ENCODE measurements at places on chromosomes 6 and 20.

DNA sequence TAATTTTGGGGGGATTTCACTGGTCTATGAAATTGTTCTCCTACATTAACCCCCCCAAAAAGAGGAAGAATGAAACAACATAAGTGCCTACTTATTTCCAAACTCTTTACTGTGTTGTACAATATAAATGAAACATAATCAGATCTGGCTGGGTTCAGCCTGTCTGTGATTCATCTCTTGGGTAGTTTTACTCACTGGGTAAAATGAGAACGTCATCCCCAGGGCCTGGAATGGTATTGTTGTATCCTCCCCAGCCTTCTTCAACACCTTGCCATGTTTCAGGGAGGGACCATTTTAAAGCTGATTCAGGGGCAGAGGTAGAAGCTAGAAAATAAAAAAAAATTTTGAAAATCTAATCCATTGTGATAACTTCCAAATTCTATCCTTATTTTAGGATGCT is 256.7 kb downstream of the PKHD1 start:
- no peak overlapping the region for H3K4me3 ChIP-seq
- no peak for DNase-seq
- H3K27ac ChIP-seq: no peak overlapping the region
- H3K27me3 ChIP-seq: no peaks in the 10 kb centered on the region
- H3K36me3 ChIP-seq: no peaks in the 10 kb centered on the region
- no peaks in the 10 kb centered on the region for H3K4me1 ChIP-seq

DNA sequence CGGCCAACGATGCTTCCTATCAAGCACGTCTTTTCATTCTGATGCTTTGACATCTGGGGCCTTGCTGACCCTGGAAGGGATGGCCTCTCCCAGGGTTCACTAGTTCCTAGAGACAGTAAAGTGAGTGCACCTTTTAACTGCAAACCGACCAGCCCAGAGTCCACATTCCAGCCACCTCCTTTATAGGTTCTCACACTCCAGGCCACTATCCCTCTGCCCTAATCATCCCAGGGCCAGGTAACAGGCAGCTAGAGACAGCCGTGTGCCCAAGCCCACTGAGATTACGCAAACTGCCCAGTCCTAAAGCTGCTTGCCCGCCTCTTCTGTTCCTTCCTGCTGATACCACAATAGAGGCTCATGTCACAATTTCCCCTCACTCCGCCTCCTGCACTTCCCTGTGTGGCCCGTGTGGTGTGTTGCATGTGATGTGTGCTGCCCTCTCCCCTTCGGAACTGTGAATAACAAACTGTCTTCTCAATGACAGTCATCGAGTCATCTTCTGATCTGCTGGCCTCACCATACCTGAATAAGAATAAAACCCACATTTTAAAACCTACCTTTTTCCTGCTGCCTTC is 123.7 kb upstream of the EXOC2 start:
- DNase-seq: no peak
- no peak overlapping the region for H3K27ac ChIP-seq

- no peaks in the 10 kb centered on the region for H3K27me3 ChIP-seq
- H3K4me3 ChIP-seq: no peak overlapping the region
- no peaks in the 10 kb centered on the region for H3K4me1 ChIP-seq
- no peak for DNase-seq
These were observed 42.7 kb upstream of the SLC22A2 start for GRCh38 chr6:160301339-160301738.

GRCh38 chr20:2314759-2315439 is 19.1 kb downstream of the TGM3 start:
- no peak overlapping the region for H3K27ac ChIP-seq
- peaks cover 5% of the 10 kb centered on the region for H3K27me3 ChIP-seq

DNA sequence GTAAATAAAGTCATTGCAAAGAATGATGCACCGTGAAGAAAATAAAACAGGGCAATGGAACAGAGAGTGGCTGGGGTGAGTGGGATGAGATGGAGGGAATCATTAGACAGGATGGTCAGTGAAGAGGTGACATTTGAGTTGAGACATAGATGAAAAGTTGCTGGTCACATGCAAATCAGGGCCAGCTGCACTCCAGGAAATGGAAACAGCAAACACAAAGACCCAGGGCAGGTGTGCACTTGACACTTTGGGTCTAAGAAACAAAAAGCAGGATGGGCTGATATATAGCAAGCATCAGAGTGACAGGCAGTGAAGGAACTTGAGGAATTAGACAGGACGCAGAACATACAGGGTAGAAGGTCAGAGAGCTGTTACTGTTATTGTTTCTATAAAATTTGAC is 171.5 kb upstream of the RIPOR2 start:
- H3K27ac ChIP-seq: no peak overlapping the region
- peaks cover 27% of the 10 kb centered on the region for H3K36me3 ChIP-seq
- no peak for DNase-seq
- H3K4me1 ChIP-seq: peaks cover 6% of the 10 kb centered on the region
- no peak overlapping the region for H3K4me3 ChIP-seq

DNA sequence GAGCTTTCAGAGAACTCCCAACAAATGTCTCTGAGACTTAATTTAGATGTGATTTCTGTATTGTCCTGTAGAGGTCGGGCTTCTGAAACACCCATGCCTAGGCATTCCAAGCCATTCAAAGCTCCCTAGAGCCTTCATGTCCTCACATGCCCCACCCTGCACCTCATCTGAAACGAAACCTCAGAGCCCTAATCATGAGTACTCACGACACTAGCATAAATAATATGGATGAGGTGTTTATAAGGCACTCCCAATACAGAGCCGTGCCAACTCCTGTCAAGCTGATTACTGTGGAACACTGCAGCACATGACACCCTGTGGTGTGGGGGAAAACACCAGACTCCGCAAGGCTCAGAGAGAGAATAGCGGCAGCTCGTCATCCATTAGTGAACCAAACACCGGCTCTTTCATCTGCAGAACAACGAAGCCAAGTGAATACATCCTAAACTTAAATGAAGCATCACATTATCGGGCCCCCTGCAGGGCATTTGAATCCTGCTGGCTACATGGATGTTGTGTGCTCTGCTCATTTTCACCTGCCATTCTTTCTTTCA is 83.8 kb downstream of the FNDC1 start:
- DNase-seq: peak; percentile 2
- no peak overlapping the region for H3K4me3 ChIP-seq
- no peaks in the 10 kb centered on the region for H3K27me3 ChIP-seq
- no peak overlapping the region for H3K27ac ChIP-seq
- no peaks in the 10 kb centered on the region for H3K36me3 ChIP-seq

DNA sequence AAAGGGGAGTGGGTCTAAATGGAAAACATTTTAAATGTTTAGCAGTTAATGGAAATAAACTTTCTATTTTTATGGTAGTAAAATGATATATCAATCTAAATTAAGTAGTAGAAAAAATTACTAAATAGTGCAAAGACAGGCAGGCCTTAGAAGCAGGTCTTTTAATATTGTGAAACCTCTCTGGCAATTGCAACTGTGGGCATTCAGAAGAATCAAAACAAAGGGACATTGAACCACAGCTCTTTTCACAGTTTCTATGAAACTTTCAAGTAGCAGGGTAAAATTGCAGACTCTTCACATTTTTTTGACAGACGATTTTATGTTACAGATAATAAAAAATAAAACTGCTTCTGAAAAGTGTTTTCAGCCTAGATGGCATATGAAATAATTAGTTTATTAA is 533.7 kb downstream of the BCKDHB start:
- no peaks in the 10 kb centered on the region for H3K4me1 ChIP-seq
- no peaks in the 10 kb centered on the region for H3K27me3 ChIP-seq
- H3K36me3 ChIP-seq: no peaks in the 10 kb centered on the region
- H3K27ac ChIP-seq: no peak overlapping the region

DNA sequence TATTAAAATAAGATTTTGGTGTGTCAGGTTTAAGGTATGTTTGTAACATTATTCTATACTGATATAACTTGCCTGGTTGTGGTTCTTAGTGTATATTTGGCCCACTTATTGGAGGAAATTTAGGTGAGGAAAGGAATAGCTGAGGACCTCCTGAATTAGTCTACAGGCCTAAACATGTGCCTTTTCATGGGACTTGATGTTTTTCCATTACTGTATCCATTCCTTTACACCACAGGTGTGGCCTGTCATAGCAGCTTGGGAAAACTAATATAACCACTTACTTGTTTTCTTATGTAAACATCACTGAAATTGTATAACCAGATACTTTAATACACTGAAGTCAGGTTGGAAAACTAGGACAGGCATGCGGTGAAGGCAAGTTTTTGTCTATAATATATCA is 27.6 kb downstream of the BCKDHB start:
- no peak overlapping the region for H3K27ac ChIP-seq
- no peak for DNase-seq
- H3K4me3 ChIP-seq: no peak overlapping the region
- H3K36me3 ChIP-seq: no peaks in the 10 kb centered on the region
- H3K27me3 ChIP-seq: no peaks in the 10 kb centered on the region

- H3K4me3 ChIP-seq: no peak overlapping the region
- no peaks in the 10 kb centered on the region for H3K36me3 ChIP-seq
- no peak for DNase-seq
These were observed 69.1 kb upstream of the FLRT3 start for GRCh38 chr20:14406495-14406894.

- H3K27ac ChIP-seq: no peak overlapping the region
- DNase-seq: no peak
- H3K36me3 ChIP-seq: no peaks in the 10 kb centered on the region
- no peaks in the 10 kb centered on the region for H3K27me3 ChIP-seq
These were observed 23.1 kb downstream of the LBP start for GRCh38 chr20:38369389-38369788.

DNA sequence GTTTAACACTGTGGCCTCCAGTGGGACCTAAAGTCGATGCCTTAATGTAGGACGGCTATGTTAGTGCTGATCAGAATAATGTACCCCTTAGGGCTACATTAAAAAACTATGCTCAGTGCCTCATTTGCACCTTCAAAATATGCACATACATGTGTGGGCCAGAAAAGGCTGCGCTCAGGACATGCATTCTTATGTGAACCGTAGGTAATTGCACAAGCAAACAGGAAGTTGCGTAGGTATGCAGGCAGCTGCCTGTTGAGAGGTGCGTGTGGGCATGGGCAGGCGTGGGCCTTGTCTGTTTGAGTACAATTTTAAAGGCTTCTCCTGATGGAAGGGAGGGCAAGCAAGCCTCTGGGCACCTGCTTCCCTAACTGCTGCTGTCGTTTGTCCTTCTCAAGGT is 116.2 kb upstream of the JAG1 start:
- H3K4me1 ChIP-seq: no peaks in the 10 kb centered on the region
- no peak for DNase-seq
- H3K4me3 ChIP-seq: no peak overlapping the region

GRCh38 chr6:10350720-10351119 is 64.2 kb downstream of the TFAP2A start:
- no peaks in the 10 kb centered on the region for H3K36me3 ChIP-seq
- no peaks in the 10 kb centered on the region for H3K27me3 ChIP-seq
- H3K4me3 ChIP-seq: no peak overlapping the region
- no peaks in the 10 kb centered on the region for H3K4me1 ChIP-seq
- no peak for DNase-seq
- H3K27ac ChIP-seq: no peak overlapping the region

GRCh38 chr20:23298155-23298554 is 52.4 kb upstream of the NXT1 start:
- no peak for DNase-seq
- H3K36me3 ChIP-seq: no peaks in the 10 kb centered on the region
- no peaks in the 10 kb centered on the region for H3K4me1 ChIP-seq
- no peak overlapping the region for H3K27ac ChIP-seq
- H3K4me3 ChIP-seq: no peak overlapping the region

DNA sequence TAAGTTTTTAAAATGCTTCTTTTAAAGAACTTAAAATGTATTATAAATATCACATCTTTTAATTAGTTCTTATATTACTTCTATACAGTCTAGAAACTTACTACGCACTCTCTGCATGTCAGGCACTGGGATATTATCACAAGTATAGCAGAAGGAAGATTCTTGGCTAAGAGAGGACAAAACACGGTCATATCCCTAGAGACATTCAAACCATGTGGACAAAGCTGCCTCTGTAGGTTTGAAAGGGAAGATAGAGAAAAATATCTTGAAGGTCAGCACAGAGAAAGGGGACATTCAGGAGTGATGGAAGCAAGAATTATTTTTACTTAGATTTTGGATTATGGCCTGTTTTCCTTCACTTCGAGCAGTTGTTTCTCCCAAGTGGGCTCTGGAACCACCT is 64.1 kb downstream of the LRRC1 start:
- no peaks in the 10 kb centered on the region for H3K36me3 ChIP-seq
- no peaks in the 10 kb centered on the region for H3K27me3 ChIP-seq
- no peak for DNase-seq
- H3K4me1 ChIP-seq: no peaks in the 10 kb centered on the region
- H3K27ac ChIP-seq: no peak overlapping the region

DNA sequence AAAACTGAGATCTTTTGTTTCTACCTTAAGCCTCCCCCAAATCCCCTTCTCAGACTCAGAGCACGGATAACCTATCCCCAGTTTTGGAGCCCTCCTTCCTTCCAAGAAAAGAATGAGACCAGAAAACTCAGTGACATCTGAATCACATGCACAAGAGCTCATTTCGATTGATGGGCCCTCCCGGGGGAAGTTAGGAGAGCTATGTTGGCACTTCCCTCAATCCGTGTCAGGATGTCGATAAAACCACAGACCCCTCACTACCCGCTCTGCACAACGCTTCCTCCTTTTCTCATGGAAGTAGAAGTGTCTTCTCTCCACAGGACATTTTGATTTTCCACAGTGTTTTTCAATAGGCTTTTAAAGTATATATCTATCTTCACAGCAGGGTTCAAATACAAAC is 332.4 kb downstream of the HACE1 start:
- no peaks in the 10 kb centered on the region for H3K36me3 ChIP-seq
- no peak overlapping the region for H3K27ac ChIP-seq
- H3K27me3 ChIP-seq: no peaks in the 10 kb centered on the region
- no peaks in the 10 kb centered on the region for H3K4me1 ChIP-seq

- H3K27me3 ChIP-seq: no peaks in the 10 kb centered on the region
- H3K36me3 ChIP-seq: no peaks in the 10 kb centered on the region
- no peaks in the 10 kb centered on the region for H3K4me1 ChIP-seq
- H3K4me3 ChIP-seq: no peak overlapping the region
- no peak for DNase-seq
- no peak overlapping the region for H3K27ac ChIP-seq
These were observed 6.6 kb upstream of the GFRAL start for GRCh38 chr6:55320696-55321086.

DNA sequence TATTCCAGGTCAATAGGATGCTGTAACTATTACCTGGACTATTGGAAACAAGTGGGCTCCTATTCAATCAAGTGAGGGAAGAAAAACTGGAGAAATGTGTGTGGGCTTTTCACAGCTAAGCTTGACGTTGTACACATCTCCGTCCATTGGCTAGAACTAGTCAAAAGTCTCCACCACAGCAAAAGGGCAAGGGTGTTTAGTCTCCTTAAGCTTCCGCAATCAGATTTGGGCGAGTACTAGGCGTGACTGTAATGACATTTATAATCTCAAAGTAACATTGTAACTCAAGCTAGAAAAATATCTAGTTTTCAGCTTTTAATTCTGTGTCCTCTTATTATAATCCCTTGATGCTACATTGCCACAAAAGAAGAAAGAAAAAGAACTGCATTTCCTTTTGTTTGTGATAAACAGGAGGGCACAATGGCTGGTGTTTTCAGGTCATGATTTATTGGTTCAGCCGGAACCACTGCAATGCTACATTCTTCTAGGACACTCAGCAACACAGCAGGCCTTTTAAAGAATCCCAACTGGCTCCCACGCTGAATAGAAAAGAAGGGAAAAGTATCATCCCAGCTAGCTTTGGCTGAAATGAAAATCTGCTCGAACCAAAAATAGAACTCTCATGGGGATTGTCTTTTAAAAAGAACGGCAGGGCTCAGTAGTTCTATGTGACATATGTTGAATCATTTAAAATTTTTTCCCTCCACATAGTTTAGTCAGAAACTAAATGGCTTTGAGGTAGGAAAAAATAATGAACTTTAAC is 387.7 kb downstream of the BTBD3 start:
- H3K27ac ChIP-seq: no peak overlapping the region
- no peaks in the 10 kb centered on the region for H3K36me3 ChIP-seq
- H3K27me3 ChIP-seq: no peaks in the 10 kb centered on the region
- no peak overlapping the region for H3K4me3 ChIP-seq

Measured in GM12878 (cell line).